Epithelial cell of alveolus of lung (primary cell): ENCODE measurements at places on chromosomes 5 and 9. TPM values are rescaled to one million over a fixed set of nuclear protein-coding genes. Genes with fewer than 3 reads are reported as not detected.

Gene ALG2
- total RNA-seq: 42.0 and 54.0 TPM in 2 replicates

Gene LEAP2
- 0.32 TPM in 1 of 2 replicates, not detected in the other for total RNA-seq

Gene KIF20A
- total RNA-seq: 35.4 and 44.1 TPM in 2 replicates

Gene KIAA1958
- 1.2 and 3.0 TPM in 2 replicates for total RNA-seq

Gene NEUROG1
- not detected in 2 replicates for total RNA-seq

Gene TNFAIP8
- 12.2 and 29.1 TPM in 2 replicates for total RNA-seq

Gene NFIB
- 20.4 and 25.9 TPM in 2 replicates for total RNA-seq

Gene PCDH12
- 0.64 and 1.3 TPM in 2 replicates for total RNA-seq

Gene TLX3
- not detected in 2 replicates for total RNA-seq

Gene FGF1
- 2.5 TPM in 1 of 2 replicates, not detected in the other for total RNA-seq

Gene ARHGEF28
- 2.1 and 9.1 TPM in 2 replicates for total RNA-seq

Gene PCDHGA11
- 5.9 and 13.7 TPM in 2 replicates for total RNA-seq

Gene TERT
- total RNA-seq: not detected in 2 replicates

Gene CCNO
- total RNA-seq: 0.65 TPM in 1 of 2 replicates, not detected in the other

Gene MYMK
- 1.0 TPM in 1 of 2 replicates, not detected in the other for total RNA-seq

Gene TSLP
- total RNA-seq: 0.80 and 5.8 TPM in 2 replicates

Gene TYRP1
- total RNA-seq: 7.4 and 14.4 TPM in 2 replicates

Gene GFPT2
- total RNA-seq: 25.4 and 126 TPM in 2 replicates

Gene FBXO4
- 5.1 and 6.1 TPM in 2 replicates for total RNA-seq

Gene KIF24
- 2.1 and 2.5 TPM in 2 replicates for total RNA-seq

Gene SUSD3
- 1.8 TPM in 2 replicates for total RNA-seq

Gene PDE8B
- 0.13 and 1.2 TPM in 2 replicates for total RNA-seq

Gene SHLD3
- 2.2 and 5.7 TPM in 2 replicates for total RNA-seq

Gene ELOVL7
- 0.39 TPM in 1 of 2 replicates, not detected in the other for total RNA-seq

Gene PROP1
- total RNA-seq: not detected in 2 replicates

Gene IFNA2
- total RNA-seq: not detected in 2 replicates

Gene OR1L4
- not detected in 2 replicates for total RNA-seq

Gene CDC25C
- total RNA-seq: 8.5 and 11.1 TPM in 2 replicates

Gene EIF4E1B
- total RNA-seq: not detected in 2 replicates

Gene ANKRD34B
- 0.13 TPM in 1 of 2 replicates, not detected in the other for total RNA-seq

Gene HRH2
- not detected in 2 replicates for total RNA-seq

Gene ZNF462
- total RNA-seq: 9.8 and 16.8 TPM in 2 replicates

Gene GGTA1
- total RNA-seq: not detected in 2 replicates

Gene PCDHA5
- not detected in 2 replicates for total RNA-seq

Gene MLANA
- total RNA-seq: not detected in 2 replicates

Gene TMEM215
- total RNA-seq: not detected in 2 replicates

Gene GABRA6
- not detected in 2 replicates for total RNA-seq

Gene PDLIM4
- total RNA-seq: 51.2 and 141 TPM in 2 replicates

Gene PPIP5K2
- 16.4 and 24.0 TPM in 2 replicates for total RNA-seq

Gene FOXD1
- total RNA-seq: 13.2 and 18.0 TPM in 2 replicates

Gene SLC25A2
- total RNA-seq: not detected in 2 replicates

Gene MZB1
- not detected in 2 replicates for total RNA-seq

Gene TNPO1
- total RNA-seq: 114 and 118 TPM in 2 replicates
